Inflammatory macrophage treated with lipopolysaccharide for 1 hour (primary cell): ENCODE measurements at places on chromosomes 7 and 10.

DNA sequence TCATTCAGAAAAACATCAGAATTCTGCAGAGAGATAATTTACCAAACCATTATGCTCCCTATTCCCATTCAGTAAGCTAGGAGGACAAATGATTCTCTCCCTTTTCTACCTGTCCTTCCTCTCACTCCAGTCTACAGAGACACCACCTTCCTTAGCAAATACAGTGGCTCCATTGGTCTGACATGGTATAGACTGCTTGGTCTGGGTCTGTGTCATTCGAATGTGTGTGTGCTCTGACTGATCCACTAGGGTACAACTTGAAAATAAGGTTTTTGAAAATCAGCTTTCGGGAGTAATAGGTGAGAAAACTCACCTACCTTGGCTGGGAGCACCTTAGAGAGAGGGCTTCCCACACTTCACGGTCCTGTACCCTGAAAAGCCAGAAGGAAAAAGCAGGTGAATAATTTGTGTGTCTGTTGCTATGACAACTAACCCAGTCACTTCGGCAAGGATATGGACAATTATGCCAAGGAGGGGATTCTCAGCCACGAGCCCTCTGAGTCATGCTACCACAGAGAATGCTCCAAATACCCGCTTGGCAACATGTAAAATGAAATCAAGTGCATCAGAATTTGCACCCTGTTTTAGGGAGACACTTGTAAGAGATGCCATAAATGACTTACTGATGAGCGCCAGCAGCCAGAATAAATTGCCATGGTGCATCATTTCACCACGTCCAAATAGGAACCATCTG lies 114.5 kb upstream of the PRKCQ start:
- DNase-seq = no peak

- DNase-seq = no peak
These were observed 49.6 kb downstream of the PDE1C start for GRCh38 chr7:32020551-32021159.

DNA sequence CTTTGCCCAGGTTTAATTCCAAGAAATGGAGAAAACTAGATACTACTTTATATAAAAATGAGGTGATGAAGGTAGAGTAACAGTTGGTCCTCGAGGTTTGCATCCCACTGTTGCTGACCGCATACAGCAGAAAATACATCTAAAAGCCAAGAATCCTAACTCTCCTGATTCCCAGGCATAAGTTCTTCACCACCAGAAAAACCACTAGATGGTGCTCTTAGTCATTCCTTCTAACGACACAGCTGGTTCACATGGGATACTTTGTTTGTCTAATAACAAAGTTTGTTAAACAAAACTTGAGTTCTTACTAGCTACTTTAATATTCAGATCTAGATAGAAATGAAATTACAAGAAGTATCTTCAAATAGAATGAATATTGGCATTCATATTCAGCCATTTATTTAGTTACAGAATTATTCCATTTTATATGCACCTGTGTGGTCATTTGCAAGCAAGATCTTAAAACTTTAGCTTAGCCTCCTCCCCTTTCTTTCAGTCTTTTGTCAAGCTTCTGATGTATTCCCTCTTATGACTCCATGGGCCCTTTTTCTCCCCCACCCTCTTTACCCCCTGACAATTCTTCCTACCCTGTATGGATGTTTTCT lies 54.1 kb upstream of the CYP26C1 start:
- DNase-seq = peak; percentile 46

DNA sequence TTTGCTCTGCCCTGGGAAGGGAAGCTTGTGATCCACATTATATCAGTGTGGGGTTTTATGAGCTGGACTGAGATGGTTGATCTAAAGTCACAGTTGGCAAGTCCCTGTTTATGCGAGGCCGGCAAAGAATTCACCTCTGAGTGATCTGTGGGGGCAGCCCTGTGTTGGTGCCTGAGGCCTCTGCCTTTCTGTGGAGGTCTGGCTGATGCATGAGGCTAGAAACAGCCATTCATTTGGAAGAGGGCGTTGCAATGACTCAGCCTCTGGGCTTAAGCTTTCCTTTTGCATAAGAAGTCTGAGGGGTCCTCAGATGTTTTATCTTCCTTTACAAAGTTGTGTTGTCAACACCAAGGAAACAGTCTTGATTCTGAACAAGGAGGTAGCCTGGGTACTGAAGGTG lies 126.9 kb downstream of the MGMT start:
- DNase-seq = no peak

DNA sequence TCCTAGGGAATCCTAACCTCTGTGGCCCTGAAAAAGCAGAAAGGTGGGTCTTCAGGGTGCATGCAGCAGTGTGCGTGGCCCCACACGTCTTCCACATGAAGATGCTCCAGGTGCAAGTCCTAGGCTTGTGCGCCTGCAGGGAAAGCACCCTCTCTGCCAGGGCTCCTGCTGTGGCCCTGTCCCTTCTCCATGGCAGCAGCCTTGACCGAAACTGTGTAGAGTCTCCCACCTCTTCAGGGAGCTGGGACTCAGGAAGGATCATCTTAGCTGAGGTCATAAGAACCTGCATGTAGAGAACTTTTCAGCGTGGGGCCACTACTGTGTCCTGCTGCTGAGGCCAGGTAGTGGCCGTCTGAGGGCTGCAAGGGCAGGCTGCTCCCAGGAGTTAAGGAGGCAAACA lies 6.3 kb upstream of the CSGALNACT2 start:
- no peak for DNase-seq

DNA sequence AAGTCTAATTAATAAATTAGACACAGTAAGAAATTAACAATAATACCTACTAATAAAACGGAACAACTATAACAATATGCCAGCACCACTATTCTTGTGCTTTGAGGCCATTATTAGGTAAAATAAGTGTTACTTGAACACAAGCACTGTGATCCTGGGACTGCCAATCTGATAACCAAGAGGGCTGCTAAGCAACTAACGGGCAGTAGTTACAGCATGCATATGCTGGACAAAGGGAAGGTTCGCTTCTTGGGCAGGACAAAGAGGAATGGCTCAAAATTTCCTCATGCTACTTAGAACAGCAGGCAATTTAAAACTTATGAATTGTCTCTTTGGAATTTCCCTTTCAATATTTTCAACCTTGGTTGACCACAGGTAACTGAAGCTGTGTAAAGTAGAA lies 718.6 kb downstream of the SORCS3 start:
- no peak for DNase-seq

DNA sequence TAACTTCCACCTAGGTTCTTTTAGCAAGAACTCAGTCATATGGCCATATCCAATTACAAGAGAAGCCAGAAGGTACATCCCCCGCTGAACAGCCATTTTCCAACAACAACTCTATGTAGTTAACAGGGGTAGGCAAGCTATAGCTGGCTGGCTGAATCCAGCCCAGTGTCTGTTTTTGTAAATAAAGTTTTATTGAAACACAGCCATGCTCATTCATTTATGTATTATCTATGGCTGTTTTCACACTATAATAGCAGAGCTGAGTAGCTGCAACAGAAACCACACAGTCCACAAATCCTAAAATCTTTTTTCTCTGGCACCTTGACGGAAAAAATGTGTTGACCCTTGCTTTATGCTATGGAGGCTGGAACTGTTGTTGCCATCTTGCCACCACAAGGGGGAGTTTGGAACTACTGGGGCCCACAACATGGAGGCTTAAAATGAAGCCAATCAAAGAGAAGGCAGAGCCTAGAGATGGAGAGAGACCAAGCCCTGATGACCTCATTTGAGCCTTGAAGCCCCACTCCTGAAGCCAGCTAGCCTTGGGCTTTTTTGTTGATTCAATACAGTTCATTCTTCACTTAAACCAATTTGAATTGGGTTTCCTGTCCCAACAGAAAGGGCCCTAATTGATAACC lies 33.3 kb upstream of the XPNPEP1 start:
- DNase-seq = peak; percentile 33

DNA sequence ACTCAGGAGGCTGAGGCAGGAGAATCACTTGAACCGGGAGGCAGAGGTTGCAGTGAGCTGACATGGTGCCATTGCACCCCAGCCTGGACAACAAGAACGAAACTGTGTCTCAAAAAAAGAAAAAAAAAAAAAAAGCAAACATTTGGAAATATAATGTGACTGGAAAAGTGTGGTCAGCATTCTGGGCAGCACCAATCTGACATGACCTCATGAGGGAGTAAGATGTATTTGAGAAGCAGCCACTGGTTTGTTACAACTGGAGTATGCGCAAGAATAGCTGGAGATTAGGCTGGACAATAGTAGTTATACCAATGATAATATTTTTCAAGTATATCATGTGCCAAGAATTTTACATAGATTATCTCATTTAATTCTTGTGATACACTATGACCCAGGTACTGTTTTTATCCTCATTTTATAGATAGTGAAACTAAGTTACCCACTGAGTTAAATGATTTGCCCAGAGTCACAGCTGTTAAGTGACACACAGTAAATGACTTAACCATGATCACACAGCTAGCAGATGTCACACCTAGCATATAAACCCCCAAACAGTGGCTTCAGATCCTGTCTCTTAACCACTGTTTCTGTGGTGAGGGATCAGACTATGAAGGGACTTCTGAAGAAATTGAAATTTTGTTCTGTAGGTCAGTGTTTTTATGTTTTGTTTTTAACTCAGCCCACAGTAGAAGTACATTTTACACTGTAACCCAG lies 11.1 kb downstream of the MCU start:
- DNase-seq = no peak

DNA sequence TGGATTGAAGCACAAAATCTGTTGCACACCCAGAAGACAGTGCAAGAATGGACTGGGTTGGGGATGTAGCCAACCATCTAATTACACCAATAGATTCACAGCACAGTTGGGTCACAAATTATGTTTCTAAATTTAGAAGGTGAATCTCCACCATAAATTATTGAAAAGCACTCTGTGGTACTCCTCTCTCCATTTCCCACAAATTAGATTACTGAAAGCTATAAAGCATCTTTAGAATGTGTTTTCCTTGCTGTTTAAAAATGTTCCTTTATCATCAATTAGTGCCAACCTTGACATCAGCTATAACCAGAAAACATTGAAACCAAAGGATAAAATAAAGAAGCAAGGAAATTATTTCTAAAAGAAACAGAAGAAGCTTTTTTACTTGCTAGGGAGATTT lies 39.9 kb upstream of the HDAC9 start:
- DNase-seq = no peak

DNA sequence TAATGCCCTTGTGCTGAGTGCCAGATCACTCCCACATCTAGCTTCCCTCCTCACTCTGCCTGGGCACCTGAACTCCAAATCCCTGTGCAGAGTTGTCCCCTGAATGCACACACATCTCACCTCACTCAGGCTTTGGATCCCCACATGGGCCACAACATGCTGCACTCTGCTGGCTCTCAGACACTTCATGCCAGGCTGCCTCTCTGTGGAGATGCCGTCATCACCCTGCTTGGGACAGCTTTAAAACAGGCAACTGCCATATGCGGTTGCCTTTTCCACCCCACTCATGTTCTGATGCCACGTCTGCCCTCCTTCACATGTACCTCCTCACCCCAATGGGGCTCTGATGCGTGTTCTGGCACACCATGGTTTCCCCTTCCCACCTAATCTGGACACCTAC lies 477.0 kb downstream of the GFRA1 start:
- no peak for DNase-seq

DNA sequence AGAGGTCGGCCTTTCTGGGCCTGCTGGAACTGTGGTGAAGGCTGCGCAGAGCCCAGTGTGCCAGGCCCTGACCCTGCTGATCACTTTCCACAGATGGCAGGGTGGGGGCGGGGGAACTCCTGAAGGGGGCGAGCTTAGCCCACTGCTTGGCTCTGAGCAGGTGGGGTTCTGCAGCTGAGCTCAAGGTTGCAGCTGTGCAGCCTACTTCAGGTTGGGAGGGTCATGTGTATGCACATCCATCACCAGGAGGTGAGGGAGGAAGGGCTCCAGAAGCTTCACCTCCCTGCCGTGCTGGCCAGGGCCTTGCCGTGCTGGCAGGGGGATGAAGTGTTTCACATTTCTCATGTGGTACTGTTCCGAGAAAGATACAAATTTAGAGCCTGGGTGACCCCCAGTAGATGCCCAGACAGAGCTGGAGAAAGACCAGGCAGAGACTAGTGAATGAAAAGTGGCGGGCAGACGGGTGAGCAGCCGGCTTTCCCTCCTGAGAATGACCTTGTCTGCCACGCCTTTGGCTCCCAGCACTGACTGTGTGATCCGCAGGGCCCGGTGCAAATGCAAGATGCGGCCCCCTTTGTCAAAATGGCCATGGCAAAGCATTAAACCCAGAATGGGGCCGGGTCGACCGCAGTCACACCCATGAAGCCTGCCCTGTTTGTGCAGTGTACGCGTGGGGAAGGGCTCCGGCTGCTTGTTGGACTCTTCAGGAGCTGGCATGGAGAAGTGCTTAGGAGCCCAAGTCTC lies 25.2 kb downstream of the FAM241B start:
- no peak for DNase-seq

- no peak for DNase-seq
These were observed 691.0 kb upstream of the SORCS1 start for GRCh38 chr10:107855301-107856046.

DNA sequence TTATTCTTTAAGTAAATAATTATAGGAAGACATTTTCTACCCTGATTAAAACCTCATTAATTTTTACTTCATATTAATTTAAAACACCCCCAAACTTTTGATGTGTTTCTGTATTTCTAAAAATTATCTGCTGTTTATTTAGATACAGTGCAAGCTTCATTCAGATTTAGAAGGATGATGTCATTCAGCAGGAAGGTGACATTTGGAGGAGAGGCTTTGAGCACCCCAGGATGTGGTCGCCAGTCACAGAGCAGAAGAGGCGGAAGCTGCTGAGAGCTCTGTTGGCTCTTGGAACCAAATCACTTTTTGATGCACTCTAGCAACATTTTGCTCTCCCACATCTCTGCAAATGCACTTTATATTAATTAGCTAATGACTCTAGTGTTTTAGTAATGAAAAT lies 233.9 kb upstream of the CACNA2D1 start:
- no peak for DNase-seq

GRCh38 chr10:34474009-34474376 lies 341.1 kb downstream of the PARD3 start:
- DNase-seq = no peak

DNA sequence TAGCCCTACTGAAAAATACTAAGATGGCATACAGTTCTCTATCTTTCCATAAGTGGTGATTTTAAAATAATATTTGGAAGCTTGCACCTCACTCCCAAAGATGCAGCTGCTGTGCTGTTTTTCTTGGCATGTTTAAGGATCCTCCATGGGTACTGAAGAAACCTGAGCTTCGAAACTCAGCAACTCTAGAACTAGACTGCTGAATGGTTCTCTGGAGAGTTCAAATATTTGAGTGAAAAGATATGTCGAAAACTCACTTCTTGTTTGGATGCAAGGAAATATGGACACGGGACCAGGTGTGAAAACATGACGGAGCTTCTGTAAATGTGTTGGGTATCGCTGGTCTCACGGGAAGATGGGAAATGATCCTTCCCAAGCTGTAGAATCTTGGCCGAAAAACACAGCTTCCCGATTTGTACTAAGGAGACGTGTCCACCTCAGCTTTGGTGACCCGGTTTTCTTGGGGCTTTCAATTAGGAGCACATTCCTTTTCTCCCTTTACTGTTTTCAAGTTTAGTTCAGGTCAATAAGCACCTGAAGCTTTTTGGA lies 543.8 kb upstream of the NRP1 start:
- no peak for DNase-seq

GRCh38 chr7:158265743-158266080 lies 321.9 kb downstream of the PTPRN2 start:
- DNase-seq = no peak

- no peak for DNase-seq
These were observed 72.6 kb downstream of the C1GALT1 start for GRCh38 chr7:7254908-7255307.

GRCh38 chr7:57210212-57210611 lies 78.0 kb upstream of the ZNF479 start:
- no peak for DNase-seq
